ENCODE measurements at places on chromosomes 5 and 9.

GRCh38 chr5:135448071-135448739, 1.1 kb upstream of the DCANP1 start:
- DNase-seq = no peak

DNA sequence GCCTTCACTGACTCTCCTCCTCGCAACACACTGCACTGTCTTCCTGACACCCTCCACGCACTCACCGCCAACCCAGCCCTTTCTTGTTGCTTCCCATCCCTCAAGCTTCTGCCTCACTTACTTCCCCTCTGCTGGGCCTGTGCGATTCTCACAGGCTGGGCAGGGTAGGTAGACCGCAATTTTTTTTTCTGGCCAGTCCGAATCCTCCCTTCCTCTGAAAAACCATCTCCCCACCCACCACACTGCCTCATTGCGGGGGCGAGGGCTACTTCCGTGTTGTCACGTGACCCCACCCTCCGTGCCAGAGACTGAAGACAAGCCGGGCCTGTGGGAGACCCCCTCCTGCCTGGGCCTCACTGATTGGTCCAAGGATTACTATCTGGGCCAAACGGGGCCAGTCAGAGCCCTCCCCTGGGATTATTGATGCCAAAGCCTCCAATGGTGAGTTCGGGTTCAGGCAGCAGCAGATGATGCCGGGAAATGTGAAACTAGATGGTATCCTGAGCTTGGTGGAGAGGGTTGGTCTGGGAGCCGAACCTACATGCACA, 73.1 kb downstream of the STK10 start:
- DNase-seq = peak; percentile 97

- no peak for DNase-seq
Measured at GRCh38 chr5:1918488-1919208, 35.9 kb upstream of the IRX4 start.

- DNase-seq = peak; percentile 8
Measured at GRCh38 chr9:84139296-84140070, 158.9 kb downstream of the RMI1 start.

GRCh38 chr9:38079461-38080031, 10.5 kb upstream of the SHB start:
- DNase-seq = peak; percentile 86

GRCh38 chr9:37404590-37404989, 17.9 kb upstream of the GRHPR start:
- no peak for DNase-seq

DNA sequence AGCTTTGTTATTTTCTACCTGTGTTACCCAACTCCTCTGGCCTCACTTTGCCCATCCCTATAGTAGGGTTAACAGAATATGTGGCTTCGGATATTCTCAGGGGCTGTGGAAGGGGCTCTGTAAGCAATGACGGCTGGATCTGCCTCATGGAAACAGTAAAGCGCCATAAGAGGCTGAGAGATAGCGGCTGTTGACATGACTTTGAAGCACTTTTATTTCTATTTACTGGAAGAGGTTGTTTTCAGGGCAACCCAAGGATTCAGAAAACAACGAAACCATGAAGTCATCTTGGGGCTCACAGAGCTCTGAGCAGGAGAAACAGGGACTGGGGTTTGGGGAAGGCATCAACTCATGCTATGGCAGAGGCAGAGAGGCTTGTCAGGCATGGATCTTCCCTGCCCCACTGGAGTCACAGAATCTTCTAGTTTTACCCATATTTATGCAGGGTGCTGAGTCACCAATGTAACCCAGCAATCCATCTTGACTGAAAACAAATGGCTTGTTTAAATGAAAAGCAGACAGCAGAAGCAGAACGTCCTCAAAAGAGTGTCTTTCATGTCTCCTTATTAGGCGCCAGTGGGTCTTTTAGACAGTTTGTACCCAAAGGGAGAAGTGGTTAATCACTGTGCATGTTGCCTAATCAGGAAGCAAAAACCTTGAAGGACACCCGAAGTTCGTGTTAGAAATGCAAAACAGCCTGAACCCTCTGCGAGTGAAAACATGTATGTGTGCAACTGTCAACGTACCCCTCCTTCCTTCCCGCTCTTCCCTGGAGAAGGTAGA, 113.0 kb downstream of the COL23A1 start:
- DNase-seq = peak; percentile 77

- no peak for DNase-seq
Measured at GRCh38 chr9:20478786-20479185, 143.5 kb downstream of the MLLT3 start.

DNA sequence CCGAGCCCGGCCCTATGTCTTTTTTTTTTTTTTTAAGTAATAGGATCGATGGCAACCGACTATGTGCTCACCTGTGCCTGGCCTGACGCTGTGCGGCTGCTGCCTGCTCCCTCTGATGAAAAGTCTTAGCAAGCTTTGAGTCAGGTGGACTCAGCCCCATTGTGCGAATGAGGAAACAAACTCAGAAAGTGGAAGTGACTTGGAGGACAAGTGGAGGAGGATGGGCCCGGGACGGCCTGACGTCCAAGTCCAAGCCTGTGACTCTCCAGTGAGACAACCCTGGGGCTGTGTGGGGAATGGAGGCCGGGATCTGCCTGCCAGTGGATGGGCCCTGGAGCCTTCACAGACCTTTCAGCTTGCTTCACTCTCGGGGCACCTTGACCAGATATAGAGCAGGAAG, 57.9 kb downstream of the EXD3 start:
- DNase-seq = peak; percentile 80

GRCh38 chr5:40333459-40334241, 346.1 kb upstream of the PTGER4 start:
- DNase-seq = no peak

DNA sequence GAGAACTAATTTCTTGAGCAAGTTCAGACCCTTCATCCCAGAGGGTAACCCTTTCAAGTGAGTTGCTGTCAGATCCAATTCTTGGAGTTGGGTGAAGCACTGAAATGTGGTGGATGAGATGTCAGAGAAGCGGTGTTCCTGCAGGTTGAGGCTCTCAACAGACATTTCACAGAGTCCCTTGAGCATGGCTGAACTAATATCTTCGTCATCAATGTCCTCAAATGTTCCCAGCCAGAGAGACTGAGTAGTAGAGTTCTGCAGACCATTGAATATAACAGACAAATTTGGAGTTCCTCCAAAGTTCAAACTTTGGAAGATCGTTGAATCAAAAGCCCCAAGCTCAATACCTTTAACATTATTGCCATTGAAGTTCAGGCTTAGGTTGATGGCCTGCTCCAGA, 12.7 kb downstream of the CD180 start:
- DNase-seq = no peak

DNA sequence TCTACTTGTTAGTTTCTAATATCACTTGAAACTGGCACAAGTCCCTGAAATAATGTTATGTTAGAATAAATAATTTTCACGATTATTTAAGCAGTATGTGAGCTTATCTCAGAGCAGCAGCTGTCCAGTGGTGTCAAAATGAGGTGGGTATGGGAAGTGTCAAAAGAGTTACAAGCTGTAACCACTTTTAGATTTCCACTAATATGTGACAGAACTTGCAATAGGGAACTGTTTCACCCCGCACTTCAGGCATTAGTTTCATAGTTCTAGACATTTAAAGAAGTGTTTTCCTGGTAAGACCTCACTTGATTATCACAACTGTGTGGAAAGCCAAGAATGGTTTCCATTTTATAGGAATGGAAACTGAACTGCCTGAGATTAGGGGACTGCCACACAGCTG, 2.9 kb upstream of the ISCA1 start:
- peak; percentile 62 for DNase-seq

DNA sequence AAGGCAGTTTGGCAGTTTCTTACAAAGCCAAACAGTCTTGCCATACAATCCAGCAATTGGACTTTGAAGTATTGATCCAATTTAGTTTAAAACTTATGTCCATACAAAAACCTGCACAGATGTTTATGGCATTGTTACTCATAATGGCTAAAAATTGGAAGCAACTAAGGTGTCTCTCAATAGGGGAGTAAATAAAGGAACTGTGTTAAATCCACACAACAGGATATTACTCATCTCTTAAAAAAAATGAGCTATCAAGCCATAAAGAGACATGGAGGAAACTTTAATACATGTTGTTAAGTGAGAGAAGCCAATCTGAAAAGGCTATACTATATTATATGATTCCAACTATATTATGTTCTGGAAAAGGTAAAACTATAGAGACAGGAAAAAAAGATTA, 313.6 kb upstream of the CD180 start:
- no peak for DNase-seq

GRCh38 chr5:140420665-140421361, 19.2 kb downstream of the ANKHD1 start:
- DNase-seq = no peak

- no peak for DNase-seq
Measured at GRCh38 chr5:118545470-118545869, 442.9 kb downstream of the DTWD2 start.

DNA sequence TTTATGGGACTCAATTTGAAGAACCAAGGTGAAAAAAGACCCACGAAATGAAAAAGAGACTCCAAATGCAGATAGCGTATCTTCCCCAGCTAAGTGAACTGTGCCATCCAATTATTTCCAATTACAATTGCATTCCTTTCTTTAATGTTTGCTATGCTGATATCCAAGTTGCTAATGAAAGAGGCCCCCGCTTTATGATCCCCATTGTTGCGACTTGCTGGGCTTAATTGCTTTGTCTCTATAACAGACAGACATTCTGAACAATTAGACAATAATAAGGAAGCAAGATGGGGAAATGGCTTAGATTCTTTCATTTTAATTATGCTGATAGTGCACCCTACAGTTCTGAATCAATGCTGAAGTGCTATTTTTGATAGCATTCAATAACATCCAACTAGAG, 354.3 kb downstream of the KIF4B start:
- DNase-seq = no peak

DNA sequence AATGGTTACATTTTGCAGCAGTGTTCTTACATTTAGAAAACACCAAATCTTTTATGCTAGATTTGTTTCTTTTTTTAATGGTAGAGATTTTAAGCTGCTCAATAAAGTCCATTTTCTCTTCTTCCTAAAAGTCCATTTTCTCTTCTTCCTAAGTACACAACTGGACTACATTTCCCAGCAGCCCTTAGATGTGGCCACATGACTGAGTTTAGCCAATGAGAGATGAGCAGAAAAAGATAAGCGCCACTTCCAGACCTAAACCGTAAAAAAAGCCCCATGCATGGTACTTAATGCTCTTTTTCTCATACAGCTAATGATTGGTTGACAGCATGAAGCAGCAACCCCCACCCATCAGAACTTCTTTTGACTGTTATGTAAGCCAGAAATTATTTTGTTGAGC, 206.7 kb downstream of the FAM114A2 start:
- no peak for DNase-seq

DNA sequence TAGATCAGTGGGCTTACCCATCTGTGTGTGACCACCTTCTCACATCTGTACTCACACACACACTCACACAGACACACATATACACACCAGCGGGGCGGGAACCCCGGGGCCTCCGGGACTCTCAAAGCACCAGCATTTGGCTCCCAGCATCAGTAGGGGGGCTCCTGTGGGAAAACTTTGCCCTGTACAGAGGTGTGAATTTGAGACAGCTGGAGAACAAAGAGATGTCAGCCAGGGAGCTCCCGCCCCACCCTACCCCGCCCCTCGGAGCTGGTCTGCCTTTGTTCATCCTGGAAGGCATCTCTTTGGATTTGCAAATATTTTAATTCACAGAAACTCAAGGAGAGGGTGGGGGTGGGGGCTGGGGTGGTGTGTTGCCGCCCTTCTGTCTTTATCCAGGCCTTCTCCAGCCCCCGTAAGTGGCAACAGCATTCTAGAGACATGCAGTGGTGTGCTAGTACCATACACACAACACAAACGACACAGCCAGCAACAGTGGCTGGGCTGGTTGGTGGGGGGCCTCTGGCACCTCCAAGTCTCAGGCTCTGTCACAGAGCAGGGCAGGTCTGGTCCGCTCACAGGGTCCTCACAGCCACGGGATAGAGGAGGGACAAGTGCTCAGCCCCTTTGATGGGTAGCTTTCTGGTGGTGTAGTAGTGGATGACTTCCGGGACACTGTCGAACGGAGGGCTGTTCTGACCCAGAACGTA, 15.5 kb upstream of the SLC25A51 start:
- DNase-seq = no peak

GRCh38 chr5:53350991-53351770, 129.2 kb upstream of the FST start:
- DNase-seq = no peak

DNA sequence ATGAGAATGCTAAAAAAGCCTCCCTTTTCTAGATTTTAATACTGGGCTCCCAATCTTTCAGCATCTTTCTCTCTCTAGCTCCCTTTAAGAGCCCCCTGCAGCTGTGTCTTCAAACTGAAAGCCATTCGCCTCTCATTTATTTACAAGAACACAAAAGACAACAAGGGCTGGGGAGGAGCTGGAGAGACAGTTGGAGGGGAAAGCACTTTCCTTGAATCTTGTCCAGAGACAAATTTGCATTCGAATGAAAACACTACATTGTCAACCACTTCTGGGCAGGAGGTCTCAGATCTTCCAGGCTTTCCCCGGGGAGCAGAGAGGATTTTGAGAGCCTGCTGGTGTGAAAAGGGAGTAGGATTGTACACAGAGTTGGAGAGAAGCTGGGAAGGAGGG, 518.3 kb downstream of the CTNND2 start:
- DNase-seq = no peak

DNA sequence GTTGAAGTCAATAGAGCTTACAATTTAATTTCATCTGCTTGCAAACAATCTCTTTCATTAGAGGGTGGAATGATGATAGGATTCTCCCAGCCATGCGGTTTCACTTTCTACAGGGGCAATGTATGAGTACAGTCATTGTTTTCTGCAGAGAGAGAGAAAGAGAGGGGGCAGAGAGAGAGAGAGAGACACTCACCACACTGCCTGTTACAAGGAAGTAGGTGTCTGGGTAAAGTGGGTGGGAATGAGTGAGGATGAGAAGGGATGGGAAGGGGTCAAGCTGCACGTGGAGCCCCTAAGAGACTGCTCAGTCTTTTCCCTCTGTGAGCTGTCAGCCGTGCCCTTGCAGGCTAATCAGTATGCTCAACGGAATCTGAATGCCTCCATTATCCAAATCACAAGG, 454.3 kb downstream of the KDM4C start:
- DNase-seq = no peak

DNA sequence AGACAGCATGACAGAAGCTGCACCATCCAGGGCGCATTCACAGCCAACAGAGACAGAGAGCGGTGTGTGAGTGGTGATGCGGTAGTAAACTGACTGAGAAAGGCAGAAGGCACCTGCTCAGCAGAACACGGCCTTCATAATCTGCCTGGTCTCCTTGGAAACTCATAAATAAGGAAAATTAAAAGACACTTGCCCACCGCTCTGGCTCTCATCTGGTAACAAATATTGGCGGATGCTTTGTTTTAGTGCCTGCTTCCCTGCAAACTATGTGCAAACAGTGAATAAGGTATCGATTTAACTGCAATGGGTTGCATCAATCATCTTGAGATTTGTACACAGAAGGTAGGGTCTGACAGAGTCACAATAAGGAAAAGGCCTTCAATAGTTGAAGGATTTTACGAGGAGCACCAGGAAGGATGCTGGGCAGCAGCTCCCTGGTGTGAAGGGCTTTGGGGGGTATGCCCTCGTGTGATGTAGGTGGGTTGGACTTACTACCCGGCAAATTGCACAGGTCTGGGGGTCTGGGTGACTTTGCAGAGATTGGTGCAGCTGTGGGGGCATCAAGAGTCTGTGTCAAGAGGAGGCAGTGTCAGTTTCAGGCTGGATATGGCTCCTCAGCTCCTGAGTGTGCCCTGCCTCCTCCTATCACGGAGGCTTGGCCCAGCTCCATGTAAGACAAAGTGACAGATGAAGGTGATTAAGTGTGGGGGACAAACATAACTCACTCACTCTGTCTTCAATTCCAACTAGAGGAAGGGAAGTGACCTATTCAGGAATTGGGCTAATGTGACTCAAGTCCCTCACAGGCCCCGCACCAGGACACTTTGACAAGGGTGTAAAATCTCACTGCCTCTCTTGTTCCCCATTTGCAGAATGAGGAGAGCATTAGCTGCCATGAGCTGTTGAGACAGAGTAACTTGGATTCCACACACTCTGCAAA, 166.7 kb downstream of the ICE1 start:
- no peak for DNase-seq

All from inflammatory macrophage (primary cell).